Mammary epithelial cell (primary cell): ENCODE measurements at places on chromosomes 11 and 22. TPM values are rescaled to one million over a fixed set of nuclear protein-coding genes. Genes with fewer than 3 reads are reported as not detected.

Gene NOX4
- 0.64 and 1.4 TPM in 2 replicates for total RNA-seq

Gene ASPHD2
- 6.1 and 6.2 TPM in 2 replicates for total RNA-seq

Gene MPEG1
- total RNA-seq, result not detected in 2 replicates

Gene OR4D6
- total RNA-seq, result not detected

Gene HBG2
- total RNA-seq, result not detected

Gene PACS1
- total RNA-seq, result 41.4 and 48.1 TPM in 2 replicates

Gene RNF141
- 58.2 and 74.6 TPM in 2 replicates for total RNA-seq

Gene CADM1
- 19.3 TPM for total RNA-seq

Gene SAC3D1
- total RNA-seq, result 18.0 and 25.1 TPM in 2 replicates

Gene KRTAP5-1
- total RNA-seq, result not detected

Gene CCND1
- 706 TPM for total RNA-seq

DNA sequence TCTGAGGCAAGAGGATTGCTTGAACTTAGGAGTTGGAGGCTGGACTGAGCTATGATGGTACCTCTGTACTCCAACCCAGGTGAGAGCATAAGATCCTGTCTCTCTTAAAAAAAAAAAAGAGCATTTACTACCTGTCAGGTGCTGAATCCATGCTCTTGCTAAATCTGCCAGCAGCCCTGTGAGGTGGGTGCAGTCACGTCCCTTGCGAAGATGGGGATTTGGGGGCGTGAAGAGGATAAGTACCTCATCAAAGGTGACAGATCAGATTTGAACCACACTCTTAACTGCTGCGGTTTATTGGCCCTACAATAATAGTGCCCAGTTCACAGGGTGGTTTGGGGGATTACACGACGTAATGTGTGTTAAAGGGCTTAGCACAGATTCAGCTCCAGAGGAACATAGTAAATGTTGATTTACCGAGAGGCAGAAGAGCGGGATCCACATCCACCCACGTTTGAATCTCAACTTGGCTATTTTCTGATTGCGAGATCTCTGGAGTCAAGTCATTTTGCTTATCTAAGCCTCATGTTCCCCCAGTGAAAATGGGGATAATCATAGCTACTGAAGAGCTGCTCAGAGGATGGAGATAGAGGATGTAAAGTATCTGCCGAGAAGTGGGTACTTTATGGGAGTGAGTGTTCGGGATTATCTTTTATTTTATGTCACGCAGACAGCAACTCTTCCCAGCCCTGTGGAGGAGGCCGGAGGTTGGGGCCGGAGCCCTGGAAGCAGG, 28.1 kb upstream of the LRRC10B start:
- DNase-seq, result no peak

DNA sequence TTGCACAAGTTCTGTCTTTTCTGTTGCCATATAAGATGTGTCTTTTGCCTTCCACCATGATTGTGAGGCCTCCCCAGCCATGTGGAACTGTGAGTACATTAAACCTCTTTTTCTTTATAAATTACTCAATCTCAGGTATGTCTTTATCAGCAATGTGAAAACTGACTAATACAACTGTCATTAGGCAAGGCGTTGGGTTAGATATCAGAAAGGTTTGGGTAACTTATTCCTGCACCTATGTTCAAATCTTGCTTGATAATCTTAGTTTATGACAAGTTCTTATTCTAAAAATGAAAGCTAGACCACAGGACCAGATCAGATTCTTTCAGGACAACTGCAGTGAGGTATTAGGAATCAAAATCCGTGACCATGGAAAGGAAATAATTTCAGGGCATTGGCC, 160.6 kb upstream of the BDNF start:
- DNase-seq, result no peak

DNA sequence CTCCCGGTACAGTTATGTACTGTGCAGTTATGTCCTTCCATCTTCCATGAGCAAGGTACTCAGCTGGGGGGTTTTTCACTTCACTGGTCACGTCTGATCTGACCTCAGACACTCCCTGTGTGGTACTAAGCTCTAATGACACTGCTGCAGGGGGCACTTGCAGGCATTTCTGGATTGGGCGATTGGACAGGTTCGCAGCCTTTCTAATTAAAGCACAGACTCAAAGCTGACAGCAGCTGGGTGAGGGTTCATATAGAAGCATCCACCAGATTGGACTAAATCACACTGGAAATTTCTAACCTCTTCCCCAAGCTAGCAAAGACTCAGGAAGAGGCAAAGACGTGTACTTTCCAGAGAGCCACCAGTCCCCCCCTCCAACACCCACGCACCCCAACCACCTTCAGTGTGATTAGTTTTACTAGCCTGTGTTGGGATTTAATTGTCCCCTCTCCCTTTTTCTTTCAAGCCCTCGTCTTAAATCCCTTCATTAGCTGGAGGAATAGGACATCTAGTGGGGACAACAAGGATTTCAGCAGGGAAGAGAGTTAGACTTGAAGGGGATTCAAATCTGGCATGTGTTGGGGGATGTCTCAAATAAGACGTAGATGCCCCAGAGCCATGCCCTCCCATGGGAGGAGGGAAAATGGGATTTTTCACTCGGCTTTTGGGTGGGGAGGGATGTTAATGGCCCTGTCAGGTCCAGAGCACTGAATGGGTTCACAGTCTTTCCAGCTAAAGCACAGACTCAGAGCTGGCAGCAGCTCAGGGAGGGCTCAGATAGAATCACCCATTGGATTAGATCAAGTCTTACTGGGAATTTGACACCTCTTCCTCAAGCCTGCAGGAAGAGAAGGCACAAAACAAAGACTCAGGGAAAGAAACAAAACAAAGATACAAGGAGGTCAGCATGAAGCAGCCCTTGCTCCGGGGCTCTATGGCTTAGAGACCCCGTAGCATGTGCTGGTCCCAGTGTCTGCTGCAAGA, 10.9 kb downstream of the INS start:
- DNase-seq, result peak; percentile 25

DNA sequence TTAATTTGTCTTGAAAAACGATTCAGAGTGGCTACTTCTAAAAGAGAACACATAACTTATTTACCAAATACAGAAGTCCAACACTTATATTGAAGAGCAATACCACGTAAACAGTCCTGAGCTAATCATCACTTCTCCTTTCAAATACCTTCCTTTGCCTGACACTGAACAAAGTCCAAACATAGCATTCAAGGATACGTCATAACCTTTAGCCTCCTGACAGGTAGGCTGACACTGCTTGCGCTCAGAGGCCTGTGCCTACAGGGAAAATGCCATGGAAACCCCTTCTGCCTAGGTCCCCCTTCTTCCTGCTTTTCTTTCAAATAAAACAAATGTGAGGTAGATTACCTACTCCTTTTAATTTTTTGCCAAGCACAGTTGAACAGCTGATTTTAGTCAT, 510.0 kb downstream of the INSC start:
- no peak for DNase-seq

GRCh38 chr22:20430720-20431510, 6.7 kb downstream of the SCARF2 start:
- DNase-seq, result peak; percentile 48

- DNase-seq, result no peak
Observed at GRCh38 chr11:126267650-126268049, 1.0 kb downstream of the SRPRA start.

GRCh38 chr11:44309478-44310205, at the start of gene ALX4:
Gene ALX4 (minus strand): TSS chr11:44310139. CDS start chr11:44310062, 77 bp downstream.
- DNase-seq, result peak; percentile 43

DNA sequence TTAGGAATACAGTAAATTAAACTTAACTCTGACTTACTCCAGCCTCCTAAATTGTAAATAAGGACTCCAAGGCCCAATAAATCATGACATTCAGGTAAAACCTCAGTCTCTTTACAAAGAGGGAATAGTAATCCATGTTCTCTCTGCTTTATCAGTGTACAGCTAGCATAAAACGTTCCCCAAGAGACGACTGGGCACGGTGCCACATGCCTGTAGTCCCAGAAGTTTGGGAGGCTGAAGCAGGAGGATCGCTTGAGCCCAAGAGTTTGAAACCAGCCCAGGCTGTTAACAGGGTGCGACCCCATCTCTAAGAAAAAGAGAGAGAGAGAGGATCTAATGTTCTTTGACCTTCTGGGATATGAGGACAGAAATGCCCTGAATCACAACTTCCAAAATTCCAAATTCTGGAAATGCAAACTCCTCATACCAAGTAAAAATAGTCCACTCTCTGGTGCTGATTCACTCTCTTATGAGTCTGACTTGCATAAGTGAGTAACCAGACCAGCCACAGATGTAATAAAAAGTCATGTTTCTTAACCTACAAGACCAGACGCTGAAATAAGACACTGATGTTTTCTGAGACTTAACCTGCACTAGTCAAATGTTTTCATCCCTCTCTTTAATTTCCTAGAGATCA, 25.5 kb downstream of the NNMT start:
- peak; percentile 76 for DNase-seq

- DNase-seq, result peak; percentile 75
Observed at GRCh38 chr11:64545619-64546018, 45.4 kb upstream of the SLC22A12 start.

DNA sequence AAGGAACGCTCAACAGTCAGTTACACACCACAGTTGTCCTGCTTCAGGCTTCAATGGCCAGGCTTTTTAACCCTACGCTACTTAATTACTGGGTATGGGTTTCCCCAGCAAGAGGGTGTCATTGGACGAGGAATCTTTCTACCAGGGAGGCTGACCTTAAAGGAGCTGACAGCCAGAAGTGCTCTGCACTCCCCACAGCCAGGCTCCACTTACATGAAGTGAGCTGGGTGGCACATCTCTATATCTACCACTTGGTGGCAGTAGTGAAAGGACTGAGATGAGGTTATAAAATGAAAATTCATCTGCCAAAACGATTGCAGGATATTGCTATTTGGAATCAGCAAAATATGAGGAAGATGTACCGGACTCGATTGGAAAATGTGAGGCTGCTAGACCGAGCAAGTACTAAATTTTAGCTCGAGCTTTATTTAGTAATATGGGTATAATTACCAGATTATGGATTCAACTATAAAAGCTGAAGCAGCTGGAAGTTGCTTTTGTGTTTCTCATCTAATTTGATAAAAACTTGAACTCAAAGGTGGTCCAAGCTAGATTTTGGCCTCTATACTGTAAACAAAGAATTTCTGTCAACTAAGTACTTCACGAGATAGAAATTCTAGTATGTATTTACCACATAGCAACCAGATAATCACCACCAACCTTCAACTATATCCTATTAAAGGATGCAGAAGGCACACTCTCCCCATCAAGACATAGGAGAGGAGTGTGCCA, 53.9 kb upstream of the CEP126 start:
- DNase-seq, result peak; percentile 36

DNA sequence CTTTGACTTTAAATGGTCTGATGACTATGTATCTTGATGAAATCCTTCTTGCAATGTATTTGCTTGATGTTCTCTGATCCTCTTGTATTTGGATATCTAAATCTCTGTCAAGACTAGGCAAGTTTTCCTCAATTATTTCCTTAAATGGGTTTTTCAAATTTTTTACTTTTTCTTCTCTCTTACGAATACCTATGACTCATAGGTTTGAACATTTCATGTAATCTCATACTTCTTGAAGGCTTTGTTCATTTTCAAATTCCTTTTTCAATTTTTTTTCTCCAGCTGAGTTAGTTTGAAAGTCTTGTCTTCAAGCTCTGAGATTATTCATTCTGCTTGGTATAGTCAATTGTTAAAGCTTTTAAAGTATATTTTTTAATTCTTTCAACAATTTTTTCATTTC, 13.1 kb downstream of the OR10W1 start:
- DNase-seq, result no peak

DNA sequence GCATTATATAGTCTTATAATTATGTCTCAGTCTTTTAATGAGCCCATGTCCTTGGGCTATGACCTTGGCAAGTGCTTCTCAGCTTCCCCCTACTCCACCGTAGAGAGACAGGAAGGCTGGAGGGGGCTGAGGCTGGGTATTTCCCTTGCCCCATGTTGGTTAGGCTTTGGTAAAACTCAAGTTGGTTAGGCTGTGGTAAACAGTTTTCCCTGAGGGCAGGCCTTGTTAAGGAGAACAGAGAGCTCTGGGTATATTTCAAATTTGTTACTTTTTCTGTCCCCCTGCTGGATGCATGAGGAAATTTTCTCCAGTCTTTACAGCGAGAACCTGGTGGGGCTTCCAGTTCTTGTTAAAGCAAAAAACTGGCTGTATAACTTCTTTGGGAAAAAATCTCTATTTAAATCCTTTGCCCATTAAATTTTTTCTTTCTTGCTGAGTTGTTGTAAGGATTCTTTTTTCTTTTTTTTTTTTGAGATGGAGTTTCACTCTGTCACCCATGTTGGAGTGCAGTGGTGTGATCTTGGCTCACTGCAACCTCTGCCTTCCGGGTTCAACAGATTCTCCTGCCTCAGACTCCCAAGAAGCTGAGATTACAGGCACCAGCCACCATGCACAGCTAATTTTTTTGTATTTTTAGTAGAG, 12.2 kb upstream of the DCHS1 start:
- DNase-seq, result peak; percentile 12

- DNase-seq, result no peak
Observed at GRCh38 chr11:100941033-100941432, 188.6 kb downstream of the PGR start.

- no peak for DNase-seq
Observed at GRCh38 chr11:110830747-110831146, 118.5 kb upstream of the ARHGAP20 start.

- no peak for DNase-seq
Observed at GRCh38 chr22:30704978-30705377, 10.3 kb downstream of the OSBP2 start.

GRCh38 chr22:17369439-17370025, at the start of gene CECR2:
Gene CECR2 (plus strand): TSS chr22:17369460. CDS start chr22:17369784, 324 bp downstream.
- no peak for DNase-seq

DNA sequence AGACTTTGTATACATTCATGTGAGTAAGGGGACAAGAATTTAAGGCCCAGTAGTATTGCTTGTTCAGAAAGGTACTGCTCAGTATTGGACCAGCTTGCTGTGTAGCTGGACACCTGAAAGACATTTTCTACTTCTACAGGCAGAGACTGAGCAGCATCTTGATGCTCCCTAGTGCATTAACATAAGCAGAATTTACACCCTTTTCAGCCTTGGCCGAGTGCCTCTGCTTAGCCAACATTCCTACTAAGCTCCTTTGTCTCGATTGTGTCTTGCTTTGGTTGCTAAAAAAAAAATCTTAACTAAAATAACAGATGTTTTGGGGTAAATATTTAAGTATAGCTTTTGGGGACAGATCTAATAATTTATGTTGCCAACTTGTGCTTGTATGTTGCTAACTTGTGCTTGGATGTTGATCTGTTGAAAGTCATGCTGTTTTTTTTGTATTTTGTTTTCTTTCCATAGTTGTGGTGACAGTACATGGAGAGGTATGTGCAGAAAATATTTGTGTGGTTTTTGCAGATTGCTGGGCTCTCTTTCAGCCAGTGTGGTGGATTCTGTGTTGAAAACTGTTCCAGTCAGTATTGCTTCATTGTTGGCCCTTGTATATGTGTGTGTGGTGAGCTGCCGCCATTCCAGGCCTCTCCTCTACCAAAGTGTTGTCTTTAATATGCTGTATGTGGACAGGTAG, 3.7 kb downstream of the PTS start:
- no peak for DNase-seq

DNA sequence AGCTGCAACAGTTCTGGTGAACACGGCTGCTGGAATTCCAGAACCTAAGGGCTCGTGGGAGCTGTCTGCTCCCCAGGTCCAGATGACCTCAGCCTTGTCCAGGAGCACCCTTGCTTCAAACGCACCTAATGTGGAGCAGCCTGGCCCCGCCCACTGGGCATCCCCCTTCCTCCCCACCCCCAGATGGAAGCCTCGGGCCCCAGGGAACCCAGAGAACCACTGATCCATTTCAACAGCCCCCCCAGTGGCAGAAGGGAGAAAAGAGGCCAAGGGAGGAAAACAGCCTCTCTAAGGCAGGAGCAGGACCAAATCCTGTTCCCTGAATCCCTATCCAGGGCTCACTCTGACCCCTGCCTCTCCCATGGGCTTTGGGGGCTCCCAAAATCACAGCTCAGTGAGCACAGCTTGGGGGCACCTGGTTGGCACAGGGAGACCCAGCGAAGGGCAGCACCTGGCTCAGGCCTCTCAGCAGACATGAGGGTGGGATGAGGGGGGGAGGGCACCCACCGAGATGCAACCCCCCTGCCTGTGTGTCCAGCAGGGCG, 1.2 kb downstream of the CYTH4 start:
- DNase-seq, result no peak
